ENCODE measurements at places on chromosomes 7 and 10.

DNA sequence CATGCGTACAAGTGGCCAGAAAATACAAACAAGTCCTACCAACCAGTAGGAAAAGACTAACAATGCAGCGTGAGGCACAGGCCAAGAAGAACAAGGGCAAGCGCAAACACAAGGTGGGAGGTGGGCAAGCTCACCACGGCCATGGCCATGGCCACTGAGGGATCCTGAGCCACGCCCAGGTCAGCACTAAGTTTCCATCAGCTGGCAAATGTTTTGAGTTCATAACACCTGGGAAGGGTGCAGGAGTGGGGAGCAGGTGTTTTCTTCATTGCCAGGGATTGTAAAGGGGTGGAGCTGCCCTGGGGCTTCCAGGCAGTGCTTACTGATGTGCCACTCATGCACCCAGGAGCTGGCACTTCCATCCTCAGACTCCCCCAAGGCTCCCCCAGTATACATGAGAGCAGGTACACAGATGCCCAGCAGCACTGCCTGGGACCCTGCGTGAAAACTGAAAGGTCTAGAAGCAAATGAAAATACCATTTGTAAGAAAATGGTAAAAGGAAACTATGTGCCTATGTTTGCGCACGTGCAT, 139.2 kb upstream of the RET start:
- DNase-seq: no peak

DNA sequence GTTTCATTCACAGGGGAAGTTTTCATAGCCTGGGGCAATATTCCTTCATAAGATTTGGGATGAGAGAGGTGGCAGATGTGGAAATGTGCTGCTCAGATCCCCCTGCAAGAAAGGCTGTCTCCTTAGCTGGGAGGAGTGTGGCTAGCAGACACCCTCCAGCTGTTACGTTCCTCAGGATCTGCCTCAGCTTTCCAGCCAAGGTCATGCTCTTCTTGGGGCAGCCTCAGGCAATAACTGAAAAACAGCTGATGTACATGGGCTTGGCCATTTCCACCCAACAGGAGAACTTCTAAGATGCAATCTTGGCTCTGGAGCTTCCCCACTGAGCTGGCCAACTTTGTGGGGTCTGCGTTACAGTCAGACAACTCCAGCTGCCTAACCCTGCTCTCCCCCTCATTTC, 51.3 kb upstream of the SEPTIN7 start:
- DNase-seq: no peak

- DNase-seq: no peak
Observed at GRCh38 chr10:96647466-96647865, 60.7 kb upstream of the TM9SF3 start.

GRCh38 chr7:101676956-101677355, 47.9 kb upstream of the MYL10 start:
- DNase-seq: no peak

- no peak for DNase-seq
Observed at GRCh38 chr7:14446829-14447228, 455.7 kb downstream of the DGKB start.

DNA sequence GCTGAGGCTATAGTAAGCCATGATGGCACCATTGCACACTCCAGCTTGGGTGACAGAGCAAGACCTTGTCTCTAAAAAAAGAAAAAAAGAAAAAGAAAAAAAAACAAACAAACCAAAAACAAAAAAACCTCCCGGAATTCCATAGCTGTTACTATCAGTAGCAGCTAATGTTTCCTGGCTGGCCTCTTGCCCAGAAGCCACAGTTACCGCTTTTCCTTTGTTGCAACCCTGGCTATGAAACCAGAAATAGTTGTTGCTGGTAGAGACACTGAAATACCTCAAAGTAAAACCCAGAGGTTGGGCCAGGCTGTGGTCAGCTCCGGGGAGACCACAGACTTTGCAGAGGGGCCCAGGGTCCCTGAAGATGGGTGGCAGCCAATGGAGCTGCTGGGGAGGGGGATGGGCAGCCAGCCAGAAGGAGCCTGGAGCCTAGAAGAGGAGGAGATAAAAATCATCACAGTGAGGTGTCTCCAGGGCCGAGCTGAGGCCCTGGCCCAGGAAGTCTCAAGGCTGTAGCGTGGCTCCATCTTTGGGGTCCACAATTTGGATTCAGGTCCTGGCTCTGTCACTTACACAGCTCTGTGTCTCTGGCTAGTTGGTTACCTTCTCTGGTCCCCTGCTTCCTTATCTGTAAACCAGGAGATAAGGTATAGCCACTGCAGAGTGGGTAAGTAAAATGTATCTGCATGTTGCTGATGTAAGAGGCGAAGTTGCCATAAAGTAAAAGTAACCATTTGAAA, 3.4 kb upstream of the CHST12 start:
- no peak for DNase-seq

GRCh38 chr7:17481118-17481517, 182.7 kb downstream of the AHR start:
- no peak for DNase-seq

GRCh38 chr10:132398566-132398991, 1.6 kb downstream of the PWWP2B start:
- DNase-seq: no peak

GRCh38 chr7:81155654-81156373, 237.0 kb upstream of the SEMA3C start:
- DNase-seq: no peak

- DNase-seq: no peak
Observed at GRCh38 chr10:95536017-95536416, 25.2 kb downstream of the SORBS1 start.

GRCh38 chr10:124375353-124375614, 43.4 kb downstream of the OAT start:
- DNase-seq: no peak

DNA sequence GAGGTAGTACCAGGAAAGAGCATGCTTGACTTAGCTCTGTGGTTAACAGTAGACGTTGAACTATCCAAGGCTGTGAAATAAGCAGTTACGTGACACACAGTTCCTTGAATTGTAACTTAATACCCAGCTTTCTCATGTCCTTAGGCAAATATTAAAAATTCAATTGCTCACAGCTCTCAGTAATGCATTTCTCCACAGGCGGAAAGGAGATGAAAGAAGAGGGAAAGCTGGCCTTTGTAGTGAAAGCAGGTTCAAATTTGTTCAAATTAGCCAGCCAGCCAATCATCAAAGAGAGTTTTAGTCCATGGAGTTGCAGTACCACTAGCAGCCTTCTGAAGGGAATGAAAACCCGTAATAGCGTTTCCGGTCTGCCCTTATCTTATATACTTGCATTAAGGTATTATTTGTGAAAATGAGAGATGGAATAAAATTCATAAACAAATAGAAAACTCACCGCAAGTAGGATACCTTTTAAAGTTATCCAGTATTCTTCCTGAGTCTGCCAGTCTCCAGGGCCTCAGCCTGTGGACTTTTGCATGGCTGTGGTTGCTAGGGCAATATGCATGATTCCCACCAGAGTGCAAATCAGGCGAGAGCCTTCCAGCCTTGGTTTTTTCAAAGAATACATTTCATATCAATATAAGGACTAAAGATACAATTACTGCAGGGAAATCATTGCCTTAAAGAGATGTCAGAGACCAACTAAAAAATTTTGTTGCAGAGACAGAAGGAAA, 795.5 kb downstream of the TNS3 start:
- DNase-seq: no peak

GRCh38 chr10:71203124-71203523, 9.2 kb upstream of the UNC5B start:
- no peak for DNase-seq

DNA sequence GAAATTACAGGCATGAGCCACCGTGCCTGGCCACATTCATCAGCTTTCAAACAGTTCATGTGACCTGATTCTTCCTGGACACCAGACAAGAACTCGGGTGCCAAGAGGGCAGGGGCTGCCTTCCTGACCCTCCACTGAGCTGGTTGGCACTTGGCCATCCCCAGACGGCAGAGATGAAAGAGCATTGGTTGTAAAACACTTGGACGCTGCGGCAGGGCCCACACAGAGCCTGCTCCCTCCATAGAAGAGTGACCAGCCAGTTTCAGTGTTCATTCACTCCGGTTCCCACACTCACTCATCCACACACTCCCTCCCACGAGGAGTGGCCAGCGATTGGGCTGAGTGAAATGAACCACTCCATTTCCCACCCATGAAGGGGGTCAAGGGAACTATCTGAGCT, 112.3 kb downstream of the ITGB8 start:
- no peak for DNase-seq

GRCh38 chr7:102891693-102892261, 21.0 kb upstream of the LRRC17 start:
- DNase-seq: no peak

- DNase-seq: no peak
Observed at GRCh38 chr10:30977385-30977784, 54.3 kb downstream of the ZNF438 start.

DNA sequence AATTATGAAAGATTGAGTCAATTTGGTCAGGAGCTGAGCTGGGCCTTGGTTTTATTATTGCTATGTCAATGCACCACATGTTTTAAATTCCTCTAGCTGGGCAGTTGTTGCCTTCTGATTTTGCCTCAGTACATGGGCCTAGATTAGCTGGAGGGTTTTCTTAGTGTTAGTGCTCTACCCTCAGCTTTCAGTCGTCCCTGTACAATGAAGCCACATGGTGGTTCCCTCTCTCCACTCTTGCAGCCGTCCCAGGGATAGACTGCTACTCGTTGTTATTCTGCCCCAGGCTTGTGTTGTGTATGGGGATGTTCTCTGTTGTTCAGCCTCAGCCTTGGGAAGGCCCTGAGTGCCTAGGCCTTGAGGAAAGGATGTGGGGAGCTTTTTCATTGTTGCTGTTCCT, 37.0 kb downstream of the NHLRC2 start:
- DNase-seq: no peak

GRCh38 chr7:140577651-140578050, 63.0 kb downstream of the DENND2A start:
- DNase-seq: no peak

DNA sequence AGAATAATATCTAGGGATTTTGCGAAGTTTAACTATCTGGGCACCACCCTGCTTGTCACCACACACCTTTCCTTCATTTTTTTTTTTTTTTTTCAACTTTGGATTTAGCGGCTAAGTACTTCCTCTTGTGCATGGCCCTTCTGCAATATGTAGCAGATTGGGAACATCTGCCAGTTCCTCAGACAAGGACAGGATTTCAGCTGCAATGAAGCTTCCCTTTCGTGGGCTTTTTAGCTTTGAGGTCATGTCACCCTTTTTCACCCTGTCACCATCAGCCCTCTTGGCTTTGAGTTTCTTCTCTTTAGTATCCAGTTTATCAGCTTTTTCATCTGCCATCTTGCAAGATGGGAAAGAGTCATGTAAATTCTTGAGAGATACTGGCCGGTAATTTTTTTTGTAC, 81.6 kb upstream of the ETV1 start:
- DNase-seq: no peak

DNA sequence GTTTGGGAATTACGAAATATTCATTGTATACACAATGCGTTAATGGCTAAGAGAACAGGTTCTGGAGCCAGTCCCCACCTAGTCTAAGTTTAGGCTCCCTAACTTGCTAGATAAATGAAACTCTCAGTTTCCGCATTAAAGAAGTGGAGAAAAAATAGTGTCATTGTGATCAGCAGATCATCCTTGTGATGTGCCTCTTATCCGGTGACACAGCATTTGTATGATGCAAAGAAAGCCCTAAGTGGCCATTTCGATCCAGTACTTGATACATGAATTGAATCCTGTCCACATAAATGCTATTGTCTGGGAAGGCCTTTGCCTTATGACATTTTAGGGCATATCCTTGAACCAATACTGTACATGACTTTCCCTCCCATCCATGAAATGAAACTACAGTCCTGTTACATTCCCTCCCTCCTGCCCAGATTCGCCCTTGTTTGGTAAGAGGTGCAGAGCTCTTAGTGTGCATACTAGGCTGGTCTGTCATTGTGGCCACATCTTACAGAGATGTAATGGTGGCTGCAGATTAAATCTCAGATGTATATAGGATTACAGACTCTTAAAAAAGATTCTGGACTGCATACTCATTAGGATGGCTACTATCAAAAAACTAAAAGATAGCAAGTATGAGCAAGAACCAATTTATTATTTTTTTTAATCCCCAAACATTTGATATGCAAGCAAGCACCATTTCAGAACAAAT, 80.9 kb downstream of the LRRC4 start:
- no peak for DNase-seq

- DNase-seq: no peak
Observed at GRCh38 chr10:73627300-73627699, 14.0 kb downstream of the MYOZ1 start.

DNA sequence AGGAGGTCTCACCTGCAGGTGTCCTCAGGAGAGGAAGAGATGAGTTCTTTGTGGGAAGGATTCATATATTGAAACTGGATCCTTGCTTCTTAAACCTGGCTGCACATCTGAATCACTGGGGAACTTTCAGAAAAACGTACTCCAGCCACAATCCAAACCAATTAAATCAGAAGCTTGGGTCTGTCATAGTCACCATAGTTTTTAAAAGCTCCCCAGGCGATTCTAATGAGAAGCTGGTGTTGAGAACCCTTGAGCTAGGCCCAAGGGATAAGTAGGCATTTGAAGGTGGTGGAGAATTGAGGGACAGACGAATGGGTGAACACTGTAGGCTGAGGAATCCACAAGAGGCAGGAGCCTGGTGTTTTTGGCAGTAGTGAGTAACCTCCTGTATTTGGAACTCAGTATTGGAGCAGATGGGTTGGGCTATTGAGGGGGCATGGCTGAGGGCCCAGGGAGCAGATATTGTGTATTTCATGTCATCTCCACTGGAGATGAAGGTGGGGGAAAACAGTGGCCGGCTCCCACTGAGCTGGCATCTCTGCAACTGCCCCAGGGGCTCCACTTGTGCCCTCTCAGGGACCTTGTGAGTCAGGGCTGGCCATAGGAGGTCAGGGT, 14.5 kb downstream of the ADCYAP1R1 start:
- DNase-seq: no peak

DNA sequence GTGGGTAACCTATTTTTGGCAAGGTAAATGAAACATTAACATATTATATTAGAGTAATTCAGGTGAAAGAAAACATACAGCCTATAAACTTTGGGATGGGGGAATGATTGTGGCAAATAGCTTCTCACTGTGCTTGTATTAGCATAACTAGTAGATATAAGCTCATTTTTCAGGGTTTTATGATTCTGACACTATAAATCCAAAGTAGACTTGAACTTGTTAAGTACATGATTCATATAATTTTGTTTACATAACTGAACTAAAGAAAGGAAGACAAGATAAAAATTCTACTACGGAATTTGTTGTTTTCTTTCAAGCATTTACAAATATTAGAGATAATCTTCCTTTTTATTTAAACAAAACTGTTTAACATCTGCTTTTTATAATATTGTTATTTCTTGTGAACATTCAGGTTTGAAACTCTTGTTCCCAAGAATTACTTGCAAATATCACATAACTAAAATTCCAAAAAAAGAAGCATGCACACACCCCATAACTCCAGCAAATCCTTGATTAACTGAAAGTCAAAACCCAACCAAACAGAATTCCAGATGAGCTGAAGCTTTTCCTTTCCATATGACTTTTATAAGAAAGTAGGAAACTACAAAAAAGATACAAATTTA, 142.3 kb downstream of the JAZF1 start:
- DNase-seq: no peak
